ENCODE measurements at places on chromosomes 3 and 15.

DNA sequence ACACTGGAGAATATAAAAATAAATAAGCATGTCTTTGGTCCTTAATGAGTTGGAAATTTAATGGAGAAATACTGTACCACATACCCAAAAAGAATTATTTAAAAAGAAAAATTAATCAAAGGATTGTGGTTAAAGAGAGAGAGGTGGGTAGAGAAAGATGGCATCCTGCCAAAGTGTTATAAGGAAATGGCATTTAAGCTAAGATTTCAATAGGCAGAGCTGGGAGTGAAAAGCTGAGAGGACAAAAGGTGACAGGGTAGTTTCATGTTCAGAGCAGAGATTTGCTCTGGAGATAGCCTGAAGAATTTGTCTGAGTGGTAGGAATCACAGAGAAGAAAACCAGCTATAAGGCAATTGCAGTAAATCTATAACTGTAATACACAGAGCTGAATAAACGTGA, 181.0 kb downstream of the SI start:
- H3K4me3 ChIP-seq, result no peak overlapping the region
- no peaks in the 10 kb centered on the region for H3K4me1 ChIP-seq
- no peak overlapping the region for H3K27ac ChIP-seq
- DNase-seq, result peak; percentile 5

DNA sequence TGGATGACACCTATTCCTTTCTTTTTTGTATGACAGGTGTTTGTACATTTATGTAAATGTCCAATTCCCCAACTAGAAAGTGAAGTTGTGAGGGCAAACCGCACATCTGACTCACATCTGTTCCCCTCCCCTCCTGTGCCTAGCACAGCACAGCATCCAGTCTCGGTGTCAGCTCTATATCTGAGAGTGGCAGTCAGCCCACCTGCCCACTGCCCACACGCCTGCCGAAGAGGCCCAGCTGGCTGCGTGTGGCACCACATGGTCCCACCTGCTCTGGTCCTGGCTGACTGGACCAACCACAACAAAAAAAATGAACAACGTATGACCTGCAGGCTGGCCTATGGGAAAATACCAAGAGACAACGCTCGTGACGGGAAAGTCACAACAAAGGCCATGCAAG, 62.8 kb downstream of the XXYLT1 start:
- H3K36me3 ChIP-seq, result no peaks in the 10 kb centered on the region
- H3K27me3 ChIP-seq, result no peaks in the 10 kb centered on the region
- DNase-seq, result no peak
- no peak overlapping the region for H3K4me3 ChIP-seq
- H3K27ac ChIP-seq, result peak overlapping the region; percentile 9

- no peaks in the 10 kb centered on the region for H3K27me3 ChIP-seq
- DNase-seq, result no peak
- H3K36me3 ChIP-seq, result no peaks in the 10 kb centered on the region
- H3K27ac ChIP-seq, result no peak overlapping the region
- H3K4me1 ChIP-seq, result no peaks in the 10 kb centered on the region
Observed at GRCh38 chr3:106063909-106064308, 195.1 kb upstream of the CBLB start.

GRCh38 chr3:108296239-108296638, at the start of gene HHLA2:
Gene HHLA2 (plus strand): TSS chr3:108296548. CDS start chr3:108351814, 55,266 bp downstream.
- no peaks in the 10 kb centered on the region for H3K36me3 ChIP-seq
- peak within 1 kb of the TSS; percentile 97 for H3K27ac ChIP-seq
- peak; percentile 92 for DNase-seq
- no peaks in the 10 kb centered on the region for H3K4me1 ChIP-seq
- H3K27me3 ChIP-seq, result no peaks in the 10 kb centered on the region

DNA sequence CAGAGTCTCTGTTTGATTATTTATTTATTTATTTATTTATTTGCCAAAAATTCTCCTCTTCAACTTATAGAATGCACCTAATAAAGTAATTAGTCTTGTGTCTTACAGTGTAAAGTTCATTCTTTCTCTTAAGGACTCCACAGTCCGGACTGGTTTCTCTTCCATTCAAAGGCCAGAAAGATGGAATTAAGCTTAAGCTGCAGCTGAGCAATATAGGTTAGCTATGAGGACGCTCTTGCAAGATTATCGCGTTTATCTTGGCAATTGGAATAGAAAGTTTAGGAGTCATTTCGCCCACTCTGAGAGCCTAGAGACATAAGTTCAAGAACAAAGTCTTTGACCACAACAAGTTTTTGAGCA, 15.0 kb downstream of the TAGLN3 start:
- no peaks in the 10 kb centered on the region for H3K4me1 ChIP-seq
- no peaks in the 10 kb centered on the region for H3K27me3 ChIP-seq
- H3K36me3 ChIP-seq, result no peaks in the 10 kb centered on the region
- H3K4me3 ChIP-seq, result no peak overlapping the region

GRCh38 chr15:76114561-76114960, 54.8 kb downstream of the TMEM266 start:
- H3K27ac ChIP-seq, result no peak overlapping the region
- H3K27me3 ChIP-seq, result no peaks in the 10 kb centered on the region
- H3K36me3 ChIP-seq, result no peaks in the 10 kb centered on the region
- H3K4me1 ChIP-seq, result no peaks in the 10 kb centered on the region
- no peak overlapping the region for H3K4me3 ChIP-seq

- no peak overlapping the region for H3K4me3 ChIP-seq
- no peak for DNase-seq
- H3K27ac ChIP-seq, result no peak overlapping the region
- no peaks in the 10 kb centered on the region for H3K27me3 ChIP-seq
- H3K36me3 ChIP-seq, result no peaks in the 10 kb centered on the region
Observed at GRCh38 chr3:111831840-111832239, 27.2 kb upstream of the PHLDB2 start.

GRCh38 chr3:180253283-180253682, 216.5 kb upstream of the PEX5L start:
- H3K4me1 ChIP-seq, result no peaks in the 10 kb centered on the region
- H3K27me3 ChIP-seq, result no peaks in the 10 kb centered on the region
- no peak for DNase-seq
- H3K27ac ChIP-seq, result no peak overlapping the region
- H3K4me3 ChIP-seq, result no peak overlapping the region
- H3K36me3 ChIP-seq, result no peaks in the 10 kb centered on the region

GRCh38 chr15:65653801-65654521, 32.2 kb downstream of the SLC24A1 start:
- no peak overlapping the region for H3K4me3 ChIP-seq
- H3K36me3 ChIP-seq, result peaks cover 18% of the 10 kb centered on the region
- H3K27ac ChIP-seq, result peak overlapping the region; percentile 25
- H3K4me1 ChIP-seq, result no peaks in the 10 kb centered on the region
- peak; percentile 58 for DNase-seq

DNA sequence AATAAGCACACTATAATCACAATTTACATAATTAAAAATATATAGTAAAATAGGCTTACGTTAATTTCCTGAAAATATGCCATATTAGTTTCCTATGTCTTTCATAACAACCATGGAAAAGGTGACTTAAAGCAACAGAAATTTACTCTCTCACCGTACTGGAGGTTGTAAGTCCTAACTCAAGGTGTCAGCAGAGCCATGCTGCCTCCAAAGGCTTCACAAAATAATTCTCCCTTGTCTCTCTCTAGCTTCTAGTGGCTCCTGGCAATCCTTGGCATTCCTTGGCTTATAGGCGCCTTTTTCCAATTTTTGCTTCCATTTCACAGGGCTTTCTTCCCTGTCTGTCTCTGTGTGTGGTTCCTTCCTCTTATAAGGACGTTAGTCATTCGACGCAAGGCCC, 7.6 kb downstream of the SI start:
- peaks cover 7% of the 10 kb centered on the region for H3K36me3 ChIP-seq
- no peak overlapping the region for H3K27ac ChIP-seq
- H3K4me1 ChIP-seq, result peaks cover 5% of the 10 kb centered on the region
- no peaks in the 10 kb centered on the region for H3K27me3 ChIP-seq

DNA sequence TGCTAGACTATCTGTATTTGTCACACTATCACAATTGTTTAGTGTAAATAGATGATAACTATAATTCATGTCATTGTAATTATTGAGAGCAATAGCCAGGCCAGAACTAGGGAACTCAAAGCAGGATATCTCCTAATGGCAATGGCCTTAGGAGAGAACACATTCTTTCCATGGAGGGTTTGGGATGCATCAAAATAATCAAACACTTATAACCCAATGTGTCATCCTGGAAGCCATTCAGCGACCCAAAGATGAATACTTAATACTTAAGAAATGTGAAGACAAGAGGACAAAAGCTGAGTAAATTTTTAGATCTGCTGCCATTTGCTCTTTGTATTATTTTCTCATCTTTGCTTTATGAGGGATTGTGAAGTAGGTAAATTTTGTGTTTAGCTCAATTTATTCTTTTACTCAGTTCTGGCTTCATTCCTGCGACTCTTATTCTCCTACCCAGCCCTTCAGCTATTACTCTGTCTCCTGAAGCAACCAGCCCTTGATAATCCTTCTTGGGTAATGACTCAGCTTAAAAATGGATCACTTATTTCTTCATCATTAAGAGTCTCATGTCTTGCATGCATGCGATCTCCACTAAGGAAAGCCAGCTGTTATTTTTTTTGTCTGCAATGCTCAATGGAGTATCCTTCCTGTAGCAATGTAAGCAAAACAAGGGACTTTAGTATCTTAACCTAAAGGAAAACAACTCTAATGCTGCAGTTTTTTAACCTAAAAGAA, 2.0 kb downstream of the OR4F15 start:
- DNase-seq, result no peak
- H3K36me3 ChIP-seq, result no peaks in the 10 kb centered on the region
- H3K4me1 ChIP-seq, result no peaks in the 10 kb centered on the region
- H3K27ac ChIP-seq, result no peak overlapping the region

DNA sequence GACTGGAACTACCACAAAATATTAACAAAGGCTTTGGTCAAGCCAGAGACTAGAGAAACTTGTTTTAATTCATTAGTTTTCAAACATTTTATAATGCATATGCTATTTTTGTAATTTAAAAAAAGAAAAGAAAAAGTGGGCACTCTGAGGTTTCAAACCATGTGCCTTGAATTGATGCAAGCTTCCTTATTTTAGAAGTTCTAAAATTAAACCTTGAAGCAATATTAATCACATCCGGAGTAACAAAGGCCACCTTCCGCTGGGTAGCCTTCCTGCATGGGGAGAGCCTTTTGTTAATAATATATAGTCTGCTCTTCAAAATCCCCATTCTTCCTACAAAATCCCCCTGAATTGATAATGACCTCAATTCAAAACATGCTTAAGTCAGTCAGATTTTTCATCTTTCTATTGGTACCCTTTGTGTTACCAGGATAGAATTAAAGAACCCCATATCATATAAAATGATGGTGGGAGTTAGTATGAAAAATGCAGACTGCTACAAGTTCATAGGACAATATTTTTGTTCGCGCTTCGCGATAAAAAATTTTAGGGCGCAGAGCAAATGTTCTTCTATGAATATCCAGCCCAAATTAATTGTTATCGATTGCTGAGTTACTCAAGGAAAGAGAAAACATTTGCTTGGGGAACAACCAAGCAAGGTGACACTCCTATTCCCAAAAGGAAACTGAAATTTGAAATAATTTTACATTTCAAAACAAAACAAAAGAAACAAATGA, 30.6 kb downstream of the LDHAL6B start:
- no peak for DNase-seq
- H3K36me3 ChIP-seq, result no peaks in the 10 kb centered on the region
- no peak overlapping the region for H3K27ac ChIP-seq
- no peak overlapping the region for H3K4me3 ChIP-seq
- H3K4me1 ChIP-seq, result peaks cover 5% of the 10 kb centered on the region

DNA sequence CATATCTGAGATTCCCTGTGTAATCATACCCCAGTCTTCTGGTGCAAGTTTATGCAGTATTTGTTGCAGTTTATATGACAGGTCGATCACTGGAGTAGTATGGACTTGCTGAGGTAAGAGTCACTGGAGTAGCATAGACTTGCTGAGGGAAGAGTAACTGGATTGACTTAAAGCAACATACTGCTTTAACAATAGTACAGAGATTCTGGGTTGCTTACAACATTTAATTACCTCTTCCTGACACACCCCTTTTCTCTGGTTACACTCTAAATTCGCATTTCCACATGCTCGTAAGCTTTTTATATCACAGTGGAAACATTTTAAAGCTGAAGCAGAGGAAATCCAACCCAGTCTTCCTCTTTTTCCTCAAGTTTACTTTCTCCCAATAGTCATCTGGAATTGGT, 11.8 kb downstream of the AAGAB start:
- peaks cover 13% of the 10 kb centered on the region for H3K4me1 ChIP-seq
- DNase-seq, result no peak
- H3K27ac ChIP-seq, result no peak overlapping the region
- peaks cover 4% of the 10 kb centered on the region for H3K36me3 ChIP-seq

DNA sequence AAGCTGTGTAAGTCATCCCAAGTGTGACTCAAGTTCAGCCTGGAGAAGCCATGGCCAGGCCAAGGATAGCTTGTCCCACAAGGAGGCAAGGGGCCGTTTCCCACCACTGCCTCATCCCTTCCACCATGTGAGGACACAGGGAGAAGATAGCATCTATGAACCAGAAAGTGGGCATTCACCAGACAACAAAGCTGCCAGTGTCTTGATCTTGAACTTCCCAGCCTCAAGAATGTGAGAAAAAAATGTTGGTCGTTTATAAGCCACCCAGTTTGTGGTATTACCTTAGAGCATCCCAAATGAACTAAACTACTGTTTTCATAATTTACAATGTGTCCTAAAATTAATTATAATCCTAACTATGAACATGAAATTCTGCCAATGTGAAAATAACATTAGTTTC, 930.8 kb upstream of the CFAP20DC start:
- H3K4me1 ChIP-seq, result no peaks in the 10 kb centered on the region
- no peaks in the 10 kb centered on the region for H3K27me3 ChIP-seq
- no peaks in the 10 kb centered on the region for H3K36me3 ChIP-seq

DNA sequence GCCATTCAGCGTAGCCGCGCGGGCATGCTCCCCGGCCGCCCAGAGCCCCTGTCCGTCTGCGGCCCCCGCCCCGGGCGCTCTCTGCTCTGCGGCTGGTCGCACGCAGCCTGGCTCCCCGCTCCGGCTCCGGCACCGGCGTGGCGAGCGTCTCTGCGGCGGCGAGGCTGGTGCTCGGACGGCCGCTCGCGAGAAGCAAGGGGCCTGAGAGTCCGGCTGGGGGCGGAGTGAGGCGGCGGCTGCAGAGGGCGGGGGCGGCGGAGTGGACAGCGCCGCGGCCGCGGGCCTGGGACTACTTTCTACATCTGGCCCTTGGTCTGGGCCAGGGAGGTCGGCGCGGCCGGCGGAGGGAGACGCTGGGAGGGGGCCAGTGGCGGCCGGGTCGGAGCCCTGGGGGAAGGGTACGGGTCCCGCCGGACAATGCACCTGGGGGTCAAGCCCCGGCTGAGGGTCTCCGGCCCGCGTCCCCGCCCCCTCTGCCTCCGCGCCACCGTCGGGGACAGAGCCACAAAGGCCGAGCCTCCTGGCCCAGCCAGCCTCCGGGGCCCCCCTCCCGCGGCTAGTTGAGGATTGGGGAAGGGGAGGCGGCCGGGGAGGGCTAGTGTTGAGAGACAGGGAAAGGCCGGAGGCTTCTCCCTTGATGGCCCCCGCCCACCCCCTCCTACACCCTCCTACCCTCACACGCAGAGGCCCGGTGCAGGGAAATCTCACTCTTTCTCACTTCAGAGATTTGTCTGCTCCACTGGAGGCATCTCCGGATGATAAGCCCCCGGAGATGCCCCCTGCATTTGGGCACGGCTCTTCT, at the start of gene PRTG:
PRTG (minus strand) TSS at position 226 of the 802 bp plus-strand sequence; CDS start at position 5, 221 bp downstream.
- peak within 1 kb of the TSS; percentile 52 for H3K4me3 ChIP-seq
- H3K36me3 ChIP-seq, result no peaks in the 10 kb centered on the region
- H3K27me3 ChIP-seq, result peaks cover 17% of the 10 kb centered on the region
- DNase-seq, result no peak
- peaks cover 4% of the 10 kb centered on the region for H3K4me1 ChIP-seq
- H3K27ac ChIP-seq, result no peak within 1 kb of the TSS

GRCh38 chr3:9474482-9474881, 77.1 kb downstream of the SETD5 start:
- H3K27ac ChIP-seq, result no peak overlapping the region
- no peak overlapping the region for H3K4me3 ChIP-seq
- H3K27me3 ChIP-seq, result no peaks in the 10 kb centered on the region

- H3K27ac ChIP-seq, result no peak overlapping the region
- H3K27me3 ChIP-seq, result no peaks in the 10 kb centered on the region
- H3K36me3 ChIP-seq, result no peaks in the 10 kb centered on the region
- no peaks in the 10 kb centered on the region for H3K4me1 ChIP-seq
Observed at GRCh38 chr3:113314923-113315322, 103.6 kb downstream of the BOC start.
